SHP77 (cell line): ENCODE measurements at places on chromosomes 3 and 15.
A peak's percentile ranks its signal among the peaks of the same experiment; 100 is the strongest.

DNA sequence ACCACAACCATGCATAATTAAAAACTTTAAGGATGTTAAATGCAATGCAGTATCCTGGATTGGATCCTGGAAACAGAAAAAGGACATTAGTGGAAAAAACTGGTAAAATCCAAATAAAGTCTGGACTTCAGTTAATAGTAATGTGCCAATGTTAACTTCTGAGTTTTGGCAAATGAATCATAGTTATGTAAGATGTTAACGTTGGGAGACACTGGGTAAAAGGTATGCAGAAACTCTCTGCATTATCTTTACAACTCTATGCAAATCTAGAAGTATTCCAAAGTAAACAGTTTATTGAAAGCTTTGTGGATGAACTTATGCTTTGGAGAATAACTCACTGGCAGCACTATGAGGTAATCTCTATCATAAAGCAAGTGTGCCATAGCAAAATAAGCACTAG, 357.4 kb downstream of the RORA start:
- no peak for DNase-seq

- DNase-seq = peak; percentile 51
These were observed 960 bp upstream of the KLF13 start for GRCh38 chr15:31325595-31326155.

GRCh38 chr15:92619145-92620101, 36.2 kb downstream of the FAM174B start:
- no peak for DNase-seq

- peak; percentile 65 for DNase-seq
These were observed 74.8 kb downstream of the IL20RB start for GRCh38 chr3:137032465-137033120.

GRCh38 chr3:55923626-55924025, 436.5 kb upstream of the WNT5A start:
- DNase-seq = no peak

- DNase-seq = no peak
These were observed 494.1 kb upstream of the DPPA4 start for GRCh38 chr3:109831403-109831802.
